Placental epithelial cell (primary cell): ENCODE measurements at places on chromosomes 16 and 17. TPM values are rescaled to one million over a fixed set of nuclear protein-coding genes. Genes with fewer than 3 reads are reported as not detected.

LRRC37A gene
- total RNA-seq, result 3.7 and 5.5 TPM in 2 replicates

RUNDC3A gene
- total RNA-seq, result 0.11 TPM in 1 of 2 replicates, not detected in the other

CLEC19A gene
- under 0.01 and 0.54 TPM in 2 replicates for total RNA-seq

HSD17B2 gene
- 1.2 and 1.8 TPM in 2 replicates for total RNA-seq

FBXL16 gene
- total RNA-seq, result 0.11 TPM in 1 of 2 replicates, not detected in the other

GGT6 gene
- total RNA-seq, result not detected in 2 replicates

ADPRM gene
- 7.5 and 14.1 TPM in 2 replicates for total RNA-seq

PRAC2 gene
- not detected in 2 replicates for total RNA-seq

OR4D1 gene
- not detected in 2 replicates for total RNA-seq

ITGB4 gene
- total RNA-seq, result 30.2 and 274 TPM in 2 replicates

LLGL2 gene
- 11.4 and 18.0 TPM in 2 replicates for total RNA-seq

GDPD3 gene
- total RNA-seq, result 1.1 and 2.7 TPM in 2 replicates

HBA1 gene
- not detected in 2 replicates for total RNA-seq

PSMD11 gene
- 45.9 and 92.3 TPM in 2 replicates for total RNA-seq

GNG13 gene
- 0.39 TPM in 1 of 2 replicates, not detected in the other for total RNA-seq

CDH8 gene
- total RNA-seq, result not detected in 2 replicates

ZFP1 gene
- total RNA-seq, result 11.4 and 13.4 TPM in 2 replicates

RASL10B gene
- 0.39 and 0.65 TPM in 2 replicates for total RNA-seq

ADGRG1 gene
- total RNA-seq, result 14.1 and 25.1 TPM in 2 replicates

KRT36 gene
- not detected in 2 replicates for total RNA-seq

EVI2A gene
- total RNA-seq, result 0.39 TPM in 1 of 2 replicates, not detected in the other

TPPP3 gene
- total RNA-seq, result under 0.01 and 0.87 TPM in 2 replicates

PIRT gene
- total RNA-seq, result not detected in 2 replicates

ALOX12 gene
- not detected in 2 replicates for total RNA-seq

DRC3 gene
- 2.6 and 5.1 TPM in 2 replicates for total RNA-seq

MBTD1 gene
- 9.8 and 21.6 TPM in 2 replicates for total RNA-seq

CA7 gene
- total RNA-seq, result not detected in 2 replicates

BICDL2 gene
- total RNA-seq, result not detected in 2 replicates

PIK3R5 gene
- total RNA-seq, result not detected in 2 replicates

RNPS1 gene
- total RNA-seq, result 85.6 and 129 TPM in 2 replicates

MT1H gene
- 1.5 TPM in 1 of 2 replicates, not detected in the other for total RNA-seq

KRT20 gene
- not detected in 2 replicates for total RNA-seq

NPIPB6 gene
- total RNA-seq, result 3.1 TPM in 1 of 2 replicates, not detected in the other

ELMO3 gene
- total RNA-seq, result 42.8 and 57.2 TPM in 2 replicates

TPSG1 gene
- total RNA-seq, result not detected in 2 replicates

CUEDC1 gene
- 21.7 and 28.7 TPM in 2 replicates for total RNA-seq

CDH13 gene
- total RNA-seq, result under 0.01 and 0.39 TPM in 2 replicates

HSD17B1 gene
- 3.1 and 5.5 TPM in 2 replicates for total RNA-seq

XYLT1 gene
- 4.3 and 5.4 TPM in 2 replicates for total RNA-seq

KIF2B gene
- total RNA-seq, result not detected in 2 replicates

TBC1D3 gene
- not detected in 2 replicates for total RNA-seq

KCNH6 gene
- total RNA-seq, result not detected in 2 replicates

RECQL5 gene
- 33.6 and 50.6 TPM in 2 replicates for total RNA-seq

EPX gene
- not detected in 2 replicates for total RNA-seq

KRT9 gene
- total RNA-seq, result 0.39 and 0.87 TPM in 2 replicates

TNP2 gene
- not detected in 2 replicates for total RNA-seq

KRT12 gene
- total RNA-seq, result not detected in 2 replicates

HOXB6 gene
- total RNA-seq, result not detected in 2 replicates
